Brain microvascular endothelial cell (primary cell): ENCODE measurements at places on chromosomes 16 and 17.
A peak's percentile ranks its signal among the peaks of the same experiment; 100 is the strongest.

GRCh38 chr17:51188271-51188833, 22.1 kb downstream of the NME2 start:
- DNase-seq, result no peak

GRCh38 chr16:14528306-14528705, 101.8 kb downstream of the PARN start:
- DNase-seq, result no peak

DNA sequence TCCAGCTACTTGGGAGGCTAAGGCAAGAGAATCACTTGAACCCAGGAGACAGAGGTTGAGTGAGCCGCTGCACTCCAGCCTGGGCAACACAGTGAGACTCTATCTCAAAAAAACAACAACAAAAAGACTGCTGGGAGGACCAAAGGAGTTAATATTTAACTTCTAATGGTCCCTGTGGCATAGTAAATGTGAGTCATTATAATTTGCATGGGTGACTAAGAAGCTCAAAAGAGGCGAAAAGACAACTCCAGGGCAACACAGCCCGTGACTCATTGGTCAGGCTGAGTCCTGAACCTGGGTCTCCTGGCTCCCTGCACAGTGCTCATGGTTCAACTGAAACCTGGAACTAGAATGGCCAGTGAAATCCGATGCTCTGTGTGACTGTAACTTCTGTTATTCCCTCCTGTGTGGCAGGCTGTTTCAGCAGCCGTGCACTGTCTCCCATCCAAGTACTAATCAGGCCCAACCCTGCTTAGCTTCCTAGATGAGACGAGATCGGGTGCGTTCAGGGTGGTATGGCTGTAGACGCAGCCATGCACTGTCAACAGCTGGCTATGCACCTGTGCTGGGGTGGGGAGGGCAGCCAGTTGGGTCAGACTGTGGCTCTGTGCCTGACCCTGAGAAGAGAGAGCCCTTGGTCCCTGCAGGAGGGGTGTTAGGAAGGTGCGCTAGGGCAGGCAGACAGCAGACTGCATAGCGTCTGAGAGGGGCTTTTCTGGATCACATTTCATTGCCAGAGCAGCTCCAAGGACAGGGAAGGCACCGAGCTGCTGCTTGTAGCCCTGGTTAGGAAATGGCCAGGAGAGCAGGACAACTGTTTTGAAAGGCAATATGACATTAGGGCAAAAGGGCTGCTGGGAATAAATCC, 14.5 kb upstream of the GPRC5C start:
- peak; percentile 24 for DNase-seq

- no peak for DNase-seq
Observed at GRCh38 chr16:27405546-27406451, 3.8 kb downstream of the IL21R start.

DNA sequence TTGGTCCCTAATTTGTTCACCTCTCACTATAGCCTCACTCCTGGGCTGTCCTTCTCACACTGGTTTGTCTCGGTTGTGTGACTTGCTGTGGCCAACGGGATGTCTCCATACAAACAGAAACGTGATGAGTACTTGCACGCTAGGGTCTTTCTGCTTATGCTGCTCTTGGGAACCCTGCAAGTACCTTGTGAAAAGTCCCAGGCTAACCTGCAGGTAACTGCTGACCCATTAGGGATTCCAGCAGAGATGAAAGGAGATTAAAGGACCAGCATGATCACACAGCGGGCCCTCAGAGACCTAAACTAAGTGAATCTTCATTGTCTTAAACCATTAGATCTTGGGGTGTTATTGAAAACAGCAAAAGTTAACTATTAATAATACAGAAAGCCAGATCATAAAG, 562.8 kb upstream of the GOT2 start:
- DNase-seq, result no peak

DNA sequence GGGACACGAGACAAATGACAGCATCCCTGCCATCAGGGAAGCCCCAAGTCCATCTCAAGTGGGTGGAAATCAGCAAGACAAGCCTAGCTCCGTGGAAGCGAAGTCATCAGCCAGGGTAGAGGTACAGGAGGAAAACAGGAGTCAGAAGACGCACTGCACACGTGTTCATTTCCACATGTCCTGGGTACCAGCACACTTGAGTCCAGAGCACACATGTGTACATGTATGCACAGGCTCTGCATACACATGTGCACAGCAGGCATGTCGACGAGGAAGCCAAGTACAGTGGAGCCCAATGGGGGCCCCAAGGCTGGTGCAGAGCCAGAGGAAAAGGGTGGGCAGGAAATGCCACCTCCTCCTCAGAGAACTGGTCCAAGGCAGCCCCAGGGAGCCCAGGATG, 75.9 kb downstream of the ZNF423 start:
- DNase-seq, result no peak

DNA sequence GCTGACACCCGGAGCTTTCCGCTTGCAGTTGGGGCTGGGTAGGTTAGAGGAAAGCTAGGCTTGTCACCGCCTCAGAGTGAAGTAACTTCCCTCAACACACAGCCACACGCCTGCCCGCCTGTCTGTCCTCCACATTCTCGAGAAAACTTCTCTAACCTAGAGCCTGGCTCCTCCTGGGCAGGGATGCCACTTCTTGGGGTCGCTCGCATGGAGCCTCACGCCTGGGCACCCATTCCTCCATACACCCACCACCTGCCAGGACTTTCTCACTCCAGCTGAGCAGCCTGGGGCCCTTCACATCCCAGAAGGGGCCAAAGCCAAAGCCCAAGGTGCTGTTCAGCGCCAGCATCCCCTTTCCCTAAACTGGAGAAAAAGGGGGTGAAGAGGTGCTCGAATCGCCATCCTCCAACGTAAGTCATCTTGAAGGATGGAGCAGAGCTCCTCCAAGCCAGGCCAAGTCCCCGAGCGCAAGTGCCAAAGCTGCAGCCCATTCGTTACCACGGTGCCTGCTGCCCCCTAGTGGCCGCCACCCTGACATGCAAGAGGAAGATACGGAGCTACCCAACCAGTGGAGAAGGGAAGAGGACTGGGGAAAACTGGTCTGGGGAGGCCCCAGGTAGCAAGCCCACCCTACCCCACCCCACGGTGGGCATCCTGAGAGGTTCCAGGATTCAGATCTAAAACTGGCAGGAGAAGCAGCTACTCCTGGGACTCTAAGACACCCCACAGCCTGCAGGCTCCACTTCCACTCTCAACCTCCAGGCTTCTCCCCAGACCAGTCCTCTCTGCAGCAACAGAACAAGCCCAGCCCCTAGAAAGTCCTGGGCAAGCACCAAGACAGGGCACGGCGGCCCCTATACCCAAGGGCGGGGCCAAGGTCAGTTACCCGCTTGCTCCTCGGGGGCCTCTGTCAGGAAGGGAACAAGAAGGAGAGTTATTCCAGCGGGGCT, 63.1 kb downstream of the MYO18A start:
- peak; percentile 62 for DNase-seq

- DNase-seq, result no peak
Observed at GRCh38 chr16:3607161-3607560, 4.2 kb downstream of the SLX4 start.

DNA sequence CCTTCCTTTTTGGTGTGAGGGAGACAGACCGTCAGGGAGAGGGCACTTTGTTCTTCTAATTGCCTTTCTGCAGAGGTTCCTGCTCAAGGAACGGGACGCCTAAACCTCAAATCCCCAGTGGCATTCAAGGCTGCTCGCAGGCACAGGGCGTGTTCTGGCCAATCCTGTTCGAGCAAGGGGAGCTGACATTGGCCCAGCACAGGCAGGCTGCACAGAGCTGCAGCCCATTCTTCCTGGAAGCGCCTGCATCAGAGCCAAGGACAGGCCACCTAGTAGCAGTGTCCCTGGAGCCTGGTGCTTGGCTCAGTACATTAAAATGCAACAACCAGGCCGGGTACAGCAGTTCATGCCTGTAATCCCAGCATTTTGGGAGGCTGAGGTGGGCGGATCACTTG, 72.2 kb upstream of the CREBBP start:
- DNase-seq, result no peak

DNA sequence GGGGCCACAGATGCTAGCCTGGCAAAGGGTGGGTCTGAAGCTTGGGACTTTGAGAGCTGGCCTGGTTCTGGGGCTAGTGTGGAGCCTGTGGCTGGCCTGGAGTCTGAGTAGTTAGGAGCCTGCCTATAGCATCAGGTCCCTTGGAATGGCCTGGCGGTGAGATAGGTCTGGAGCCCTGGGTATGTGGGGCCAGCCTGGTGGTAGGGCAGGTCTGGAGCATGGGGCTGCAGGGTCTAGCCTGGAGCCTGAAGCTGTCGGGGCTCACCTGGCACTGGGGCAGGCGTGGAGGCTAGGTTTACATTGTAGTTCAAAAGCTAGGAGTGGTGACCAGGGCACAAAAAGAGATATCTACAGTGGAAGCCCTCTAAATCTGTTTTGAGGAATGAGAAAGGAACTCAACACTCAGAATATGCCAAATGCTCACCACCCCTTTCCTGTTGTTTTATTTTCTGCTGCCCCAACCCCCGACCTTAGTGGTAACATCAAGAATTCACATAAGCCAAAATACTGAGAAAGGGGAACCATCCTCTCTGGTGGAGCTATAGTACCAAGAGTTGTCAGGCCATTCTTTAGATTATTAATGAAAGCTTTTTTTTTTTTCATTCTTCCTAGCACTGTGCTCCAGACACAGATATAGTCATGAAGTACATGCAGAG, 100.3 kb downstream of the TANC2 start:
- DNase-seq, result no peak

- DNase-seq, result peak; percentile 31
Observed at GRCh38 chr16:22098405-22099255, 6.3 kb downstream of the VWA3A start.

GRCh38 chr17:9306086-9306485, 269.5 kb downstream of the STX8 start:
- no peak for DNase-seq

DNA sequence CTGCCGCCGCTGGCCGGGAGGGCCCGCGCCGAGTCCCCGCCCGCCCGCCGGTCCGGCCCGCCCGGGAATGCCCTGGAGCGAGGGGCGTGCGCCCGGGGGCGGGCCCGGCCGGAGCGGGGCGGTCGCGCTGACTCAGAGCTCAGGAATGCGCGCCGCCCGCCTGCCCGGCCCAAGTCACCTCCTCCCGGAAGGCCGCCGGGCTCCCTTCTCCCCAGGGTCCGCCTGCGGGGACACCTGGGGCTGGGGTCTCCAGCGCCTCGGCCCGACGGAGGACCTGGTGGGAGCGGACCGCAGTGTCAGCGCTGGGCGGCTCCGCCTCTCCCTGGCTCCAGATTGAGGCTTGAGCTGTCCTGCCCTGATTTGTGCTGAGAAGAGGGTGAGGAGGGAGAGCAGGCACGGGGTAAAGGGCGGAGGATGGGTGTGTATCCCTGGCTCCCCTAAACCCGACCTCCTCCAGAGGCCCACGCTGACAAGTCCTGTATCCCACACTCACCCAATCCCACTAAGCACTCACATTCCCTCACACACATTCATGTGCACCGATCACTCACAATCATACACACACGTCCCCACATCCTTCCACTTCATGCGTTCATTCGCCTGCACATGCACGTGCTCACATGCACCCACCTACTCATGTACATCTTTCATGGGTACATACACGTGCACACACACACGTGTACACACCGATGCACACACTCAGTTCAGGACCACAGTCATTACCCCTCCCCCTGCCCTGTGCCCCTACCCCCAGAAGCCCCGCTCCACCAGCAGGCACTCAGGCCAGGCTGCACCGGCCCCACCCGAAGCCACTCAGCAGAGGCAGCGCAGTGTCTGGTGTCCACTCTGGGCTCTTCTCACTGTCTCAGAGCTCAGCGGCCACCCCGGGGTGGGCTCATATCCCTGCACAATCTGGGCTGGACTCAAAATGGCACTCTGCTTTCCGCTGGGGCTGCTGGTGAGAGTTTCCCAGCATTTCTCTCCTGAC, at the start of gene RHBDF1:
Gene RHBDF1 (minus strand): TSS at position 71 of the 988 bp plus-strand sequence. CDS start 7,616 bp downstream, outside the sequence.
- no peak for DNase-seq

- no peak for DNase-seq
Observed at GRCh38 chr16:84647828-84648594, at the start of gene KLHL36. KLHL36 (plus strand) TSS chr16:84648511; CDS start chr16:84650868, 2,357 bp downstream.

DNA sequence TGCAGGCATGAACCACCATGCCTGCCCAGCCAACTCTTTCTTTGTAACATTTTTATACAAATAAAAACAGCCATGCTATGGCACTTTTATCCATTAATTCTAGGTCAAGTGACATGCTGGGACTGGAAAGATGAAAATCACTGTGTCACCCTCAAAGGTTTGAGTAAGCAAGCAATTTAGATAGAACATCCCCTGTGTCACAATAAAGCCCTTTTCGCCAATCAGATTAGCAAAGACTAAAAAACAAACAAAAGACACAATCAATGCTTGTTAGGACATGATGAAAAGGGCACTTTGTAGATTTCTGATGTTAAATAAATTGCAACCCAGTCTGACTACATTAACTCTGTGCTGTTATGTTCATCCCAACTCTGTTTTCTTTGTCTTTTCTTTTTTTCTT, 26.4 kb downstream of the CHP2 start:
- DNase-seq, result no peak

GRCh38 chr17:9179602-9180001, 158.3 kb downstream of the NTN1 start:
- DNase-seq, result no peak

DNA sequence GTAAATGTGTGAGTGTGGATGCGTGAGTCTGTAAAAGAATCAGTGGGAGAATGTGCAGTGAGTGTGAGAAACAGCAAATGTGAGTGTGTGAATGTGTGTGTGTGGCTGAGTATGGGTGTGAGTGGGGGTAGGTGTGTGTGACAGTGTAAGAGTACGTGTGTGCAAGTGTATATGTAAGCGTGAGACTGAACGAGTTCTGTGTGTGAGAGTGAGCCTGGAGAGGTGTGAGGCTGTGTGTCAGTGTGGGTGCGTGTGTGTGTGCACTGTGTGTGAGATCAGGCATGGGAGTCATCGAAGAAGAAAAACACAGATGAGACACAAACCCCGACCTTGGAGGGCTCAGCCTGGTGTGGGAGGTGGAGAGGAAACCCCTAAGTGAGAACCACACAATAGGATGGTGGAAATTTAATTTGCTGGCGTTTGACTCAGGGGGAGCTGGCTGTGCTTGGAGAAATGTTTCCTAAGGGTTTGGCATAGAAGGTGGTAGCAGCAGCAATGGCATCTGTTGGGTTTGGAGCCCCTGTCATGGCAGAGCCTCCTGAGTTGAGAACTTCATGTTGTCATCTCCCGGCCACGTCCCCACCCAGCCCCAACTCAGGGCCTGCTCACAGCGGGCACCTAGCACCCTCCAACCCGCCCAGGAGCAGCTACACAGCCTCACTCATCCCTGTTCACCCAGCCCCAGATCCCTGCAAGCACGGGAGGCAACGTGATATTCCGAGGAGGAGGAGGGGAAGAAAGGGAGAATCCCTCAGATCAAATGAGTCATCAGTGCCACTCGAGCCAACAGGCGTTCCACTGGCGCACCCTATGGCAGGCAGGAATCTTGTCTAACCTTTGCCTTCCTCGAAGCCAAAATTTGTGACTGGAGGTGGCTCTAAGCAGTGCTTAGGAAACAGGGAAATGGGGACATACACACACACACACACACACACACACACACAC, 14.3 kb upstream of the NUBP1 start:
- DNase-seq, result no peak

GRCh38 chr16:9666834-9667480, 515.3 kb downstream of the GRIN2A start:
- no peak for DNase-seq
